ENCODE measurements at places on chromosomes 1 and 21.

- no peak for DNase-seq
Measured at GRCh38 chr1:68198752-68199151, 33.6 kb downstream of the WLS start.

DNA sequence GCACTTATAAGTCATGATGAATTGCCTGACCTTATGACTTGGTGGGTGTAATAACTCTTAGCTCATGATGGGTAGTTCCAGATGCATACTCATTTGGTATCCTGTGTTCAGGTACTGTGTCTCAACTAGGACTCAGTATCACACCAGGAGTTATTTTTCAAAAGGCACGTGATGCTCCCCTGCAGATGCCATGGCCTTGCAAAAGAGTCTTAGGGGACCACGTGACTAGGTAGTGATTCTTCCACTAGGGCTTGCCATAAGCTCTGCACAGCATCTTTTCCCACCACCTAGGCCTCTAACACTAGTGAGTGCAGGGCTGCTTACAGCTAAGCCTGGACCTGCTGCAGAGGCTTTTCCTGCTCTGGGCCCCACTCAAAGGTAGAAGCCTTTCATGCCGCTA lies 3.9 kb upstream of the FCAMR start:
- DNase-seq, result no peak

- no peak for DNase-seq
Measured at GRCh38 chr1:234205966-234206365, 167.3 kb upstream of the COA6 start.

DNA sequence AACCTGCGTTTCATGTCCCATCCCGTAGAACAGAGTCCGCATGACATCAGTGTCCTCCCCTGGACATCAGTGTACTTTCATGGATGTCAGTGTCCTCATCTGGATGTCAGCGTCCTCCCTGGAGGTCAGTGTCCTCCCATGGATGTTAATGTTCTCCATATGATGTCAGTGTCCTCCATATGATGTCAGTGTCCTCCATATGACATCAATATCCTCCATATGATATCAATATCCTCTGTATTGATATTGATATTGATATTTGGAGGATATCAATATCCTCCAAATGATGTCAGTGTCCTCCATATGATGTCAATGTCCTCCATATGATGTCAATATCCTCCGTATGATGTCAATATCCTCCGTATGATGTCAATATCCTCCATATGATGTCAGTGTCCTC lies 284.9 kb downstream of the AJAP1 start:
- DNase-seq, result no peak

All from non-pigmented ciliary epithelial cell (primary cell).